Hematopoietic multipotent progenitor cell (in vitro differentiated cells): ENCODE measurements at places on chromosomes 6 and 20.
A peak's percentile ranks its signal among the peaks of the same experiment; 100 is the strongest.

GRCh38 chr6:20533746-20534294 lies 437 bp upstream of the CDKAL1 start:
- DNase-seq: no peak

DNA sequence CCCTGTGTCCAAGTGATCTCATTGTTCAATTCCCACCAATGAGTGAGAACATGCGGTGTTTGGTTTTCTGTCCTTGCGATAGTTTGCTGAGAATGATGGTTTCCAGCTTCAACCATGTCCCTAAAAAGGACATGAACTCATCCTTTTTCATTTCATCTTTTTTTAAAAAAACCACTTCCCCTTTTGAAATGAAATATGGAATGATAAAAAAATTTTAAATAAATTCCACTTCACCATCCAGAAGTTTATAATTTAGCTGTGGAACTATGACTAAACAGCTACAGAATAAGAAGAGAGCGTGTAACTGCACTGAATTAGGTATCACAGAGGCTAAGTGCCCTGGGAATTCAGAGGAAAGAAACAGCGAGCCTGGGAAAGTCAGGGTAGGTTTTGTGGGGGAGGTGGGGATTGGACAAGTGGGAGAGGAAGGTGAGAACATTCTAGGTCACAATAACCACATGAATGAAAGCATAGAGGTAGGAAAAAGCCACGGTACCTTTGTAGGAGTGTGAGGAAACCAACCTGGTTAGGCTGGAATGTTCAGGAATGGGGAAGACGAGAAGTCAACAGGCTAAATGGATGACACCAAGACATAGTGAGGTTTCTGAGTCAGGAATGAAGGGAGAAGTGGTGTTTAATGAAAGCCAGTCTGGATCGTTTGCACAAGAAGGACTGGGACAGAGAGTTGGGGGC lies 11.0 kb downstream of the TRIM10 start:
- no peak for DNase-seq

DNA sequence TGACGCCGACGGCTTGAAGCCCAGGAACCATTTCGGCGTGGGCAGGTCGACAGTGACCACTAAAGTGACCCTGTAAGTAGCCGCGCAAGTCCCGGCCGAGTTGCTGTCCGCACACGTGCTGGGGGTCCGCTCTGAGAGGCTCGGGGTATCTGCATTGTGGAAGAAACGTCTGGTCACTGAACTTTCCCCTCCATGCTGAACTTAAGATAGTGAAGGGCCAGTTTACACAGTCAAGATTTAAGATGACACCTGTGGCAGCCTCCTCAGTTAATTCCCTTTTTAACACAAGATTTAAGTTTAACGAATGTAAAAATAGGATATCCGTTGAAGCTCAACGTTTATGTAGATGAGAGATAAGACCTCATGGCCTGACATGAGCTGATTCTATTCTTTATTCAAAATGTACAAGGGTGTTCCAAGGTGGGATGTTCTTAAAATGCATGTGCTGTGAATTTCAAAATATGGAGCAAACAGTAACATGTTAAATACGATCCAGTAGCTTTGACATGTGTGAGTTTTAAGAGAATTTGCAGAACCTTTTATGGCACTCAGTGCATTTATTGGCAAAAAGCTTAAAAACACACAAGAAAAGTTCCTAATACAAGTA lies 116.2 kb downstream of the RTN4IP1 start:
- peak; percentile 34 for DNase-seq

- DNase-seq: no peak
Observed at GRCh38 chr6:43951063-43951755, 176.0 kb downstream of the MRPL14 start.

DNA sequence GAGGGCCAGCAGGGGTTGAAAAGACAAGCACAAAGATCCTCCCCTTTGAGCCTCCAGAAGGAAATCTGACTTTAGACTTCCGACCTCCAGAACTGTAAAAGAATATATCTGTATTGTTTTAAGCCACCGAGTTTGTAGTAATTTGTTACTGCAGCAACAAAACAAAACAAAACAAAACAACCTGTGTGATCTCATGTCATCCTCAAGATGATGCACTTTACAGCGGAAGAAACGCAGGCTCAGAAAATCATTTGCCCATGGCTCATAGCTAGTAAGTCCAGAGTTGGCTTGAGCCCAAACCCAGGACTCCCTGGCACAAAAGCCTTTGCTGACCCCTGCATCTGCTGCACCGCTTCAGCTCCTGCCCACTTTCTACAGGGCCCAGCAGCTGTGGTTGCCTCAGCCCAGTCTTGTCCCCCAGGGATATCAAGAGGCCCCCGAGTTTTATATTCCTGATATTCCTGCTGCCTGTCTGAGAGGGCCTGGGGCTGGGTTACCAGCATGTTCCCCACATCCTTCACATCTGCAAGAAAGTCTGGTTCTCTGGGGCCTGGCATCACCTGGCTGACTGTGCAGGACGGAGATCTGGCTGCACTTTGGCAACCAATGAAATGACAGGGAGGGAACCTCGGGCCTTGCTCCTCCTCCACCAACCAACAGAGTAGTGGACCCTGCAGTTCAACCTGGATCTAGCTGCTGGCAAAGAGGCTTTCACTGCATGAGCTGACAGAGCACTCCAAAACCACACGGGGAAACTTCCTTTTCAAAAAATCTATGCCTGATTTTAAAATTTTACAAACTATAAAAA lies 56.9 kb downstream of the JPH2 start:
- DNase-seq: no peak

DNA sequence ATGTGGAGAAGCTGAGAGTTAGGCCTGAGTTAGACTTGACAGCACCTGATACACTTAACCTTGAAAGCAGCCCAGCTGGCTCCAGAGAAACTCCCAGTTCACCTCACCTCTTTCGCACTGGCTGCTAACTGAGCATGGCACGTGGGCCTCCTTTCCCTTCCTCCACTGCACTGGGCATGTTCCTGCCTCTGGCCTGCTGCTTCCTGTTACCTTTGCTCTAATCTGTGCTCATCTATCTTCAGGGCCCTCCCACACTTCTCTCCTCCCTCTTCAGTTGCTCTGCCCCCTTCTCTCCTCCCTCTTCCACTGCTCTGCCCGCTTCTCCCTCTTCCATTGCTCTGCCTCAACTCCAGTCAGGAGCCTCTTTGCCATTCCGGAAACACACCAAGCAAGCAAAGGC lies 13.7 kb upstream of the UBE2V1 start:
- DNase-seq: no peak

- no peak for DNase-seq
Observed at GRCh38 chr6:13289789-13290318, 38.5 kb downstream of the TBC1D7 start.

- peak; percentile 40 for DNase-seq
Observed at GRCh38 chr20:1965520-1966351, 28.1 kb downstream of the PDYN start.

GRCh38 chr6:8085053-8085511 lies 17.3 kb downstream of the EEF1E1 start:
- no peak for DNase-seq

GRCh38 chr6:80640176-80640575 lies 533.7 kb downstream of the BCKDHB start:
- DNase-seq: no peak

GRCh38 chr20:14712302-14712739 lies 374.9 kb upstream of the FLRT3 start:
- DNase-seq: no peak

DNA sequence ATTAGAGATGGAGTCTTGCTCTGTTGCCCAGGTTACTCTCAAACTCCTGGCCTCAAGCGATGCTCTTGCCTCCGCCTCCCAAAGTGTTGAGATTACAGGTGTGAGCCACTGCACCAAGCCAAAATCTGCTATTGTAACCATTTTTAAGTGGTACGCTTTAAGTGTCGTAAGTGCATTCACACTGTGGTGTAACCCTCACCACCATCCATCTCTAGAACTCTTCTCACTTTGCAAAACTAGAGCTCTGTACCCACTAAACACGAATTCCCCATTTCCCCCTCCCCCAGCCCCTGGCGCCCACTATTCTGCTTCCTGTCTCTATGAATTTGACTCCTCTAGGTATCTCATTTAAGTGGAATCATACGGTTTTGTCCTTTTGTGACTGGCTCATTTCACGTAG lies 2.8 kb upstream of the FAM83C start:
- DNase-seq: no peak

DNA sequence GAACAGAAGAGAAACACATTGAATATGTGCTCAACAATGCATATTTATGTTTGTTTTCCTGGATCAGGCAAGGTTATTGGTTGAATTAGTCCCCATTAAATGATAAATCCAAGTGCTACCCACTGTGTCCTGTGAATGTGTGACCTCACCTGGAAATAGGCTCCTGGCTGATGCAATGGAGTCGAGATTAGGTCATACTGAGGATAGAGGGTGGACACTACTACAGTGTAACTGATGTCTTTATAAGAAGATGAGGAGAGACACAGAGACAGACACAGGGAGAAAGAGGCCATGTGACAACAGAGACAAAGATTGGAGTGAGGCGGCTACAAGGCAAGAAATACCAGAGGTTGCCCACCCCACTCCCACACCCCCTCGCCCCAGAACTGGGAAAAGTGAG lies 559.3 kb downstream of the C6orf118 start:
- no peak for DNase-seq

DNA sequence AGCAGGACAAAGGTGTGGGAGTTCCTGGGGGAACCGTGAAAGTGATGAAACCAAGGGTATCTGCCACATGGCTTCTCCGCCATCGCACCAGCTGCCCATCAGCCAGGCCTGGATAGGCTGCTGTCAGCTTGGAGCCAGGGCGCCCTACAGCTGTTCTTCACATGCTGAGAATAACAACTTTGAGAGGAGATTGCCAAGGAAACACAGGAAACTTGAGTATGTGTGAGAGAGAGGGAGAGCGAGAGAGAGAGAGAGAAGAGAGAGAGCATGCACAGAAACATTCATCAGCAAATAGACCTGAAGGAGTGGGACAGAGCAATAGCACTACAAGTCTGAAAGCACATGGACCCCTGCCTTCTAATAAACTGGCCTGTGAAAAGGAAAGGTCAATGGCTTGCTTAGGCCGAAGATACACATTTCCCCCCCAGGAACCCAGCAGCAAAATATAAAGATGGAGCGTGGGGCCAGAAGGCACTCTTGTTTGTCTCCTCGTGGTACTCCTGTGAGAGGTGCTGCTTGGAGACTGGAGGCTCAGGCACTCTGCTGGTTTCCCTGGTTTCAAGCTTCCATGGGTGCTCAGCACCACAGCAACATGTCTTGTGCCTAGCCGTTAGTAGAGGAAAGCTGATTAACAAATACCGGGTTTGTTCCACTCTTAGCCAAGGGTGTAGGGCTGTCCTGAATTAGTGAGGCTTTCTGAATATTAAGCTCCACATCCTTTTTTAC lies 53.0 kb downstream of the SNAP25 start:
- no peak for DNase-seq

GRCh38 chr6:68497927-68498326 lies 137.2 kb upstream of the ADGRB3 start:
- no peak for DNase-seq

GRCh38 chr20:25274891-25275812 lies 27.3 kb downstream of the PYGB start:
- no peak for DNase-seq

GRCh38 chr6:10373642-10374359 lies 41.1 kb downstream of the TFAP2A start:
- no peak for DNase-seq

- DNase-seq: no peak
Observed at GRCh38 chr6:35237476-35237875, 22.1 kb upstream of the ZNF76 start.

DNA sequence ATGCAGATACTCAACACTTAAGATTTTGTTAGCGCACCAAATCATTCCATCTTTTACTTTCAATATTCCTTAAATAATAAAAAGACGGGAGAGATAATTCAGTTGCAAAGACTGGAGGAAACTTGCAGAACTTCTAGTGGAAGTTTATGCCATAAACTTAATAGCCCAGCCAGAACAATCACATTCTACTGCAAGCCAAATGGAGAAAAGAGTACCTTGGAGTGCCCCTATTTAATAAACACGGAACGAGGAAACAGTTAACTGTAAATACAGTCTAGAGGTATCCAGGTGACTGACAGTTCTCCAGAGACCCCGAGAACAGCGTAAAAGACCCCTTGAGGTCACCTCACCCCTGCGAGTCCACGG lies 635 bp downstream of the SLC35B3 start:
- no peak for DNase-seq

- DNase-seq: no peak
Observed at GRCh38 chr20:11188843-11189603, 515.2 kb upstream of the JAG1 start.

- no peak for DNase-seq
Observed at GRCh38 chr20:44666066-44666465, 14.6 kb upstream of the ADA start.

DNA sequence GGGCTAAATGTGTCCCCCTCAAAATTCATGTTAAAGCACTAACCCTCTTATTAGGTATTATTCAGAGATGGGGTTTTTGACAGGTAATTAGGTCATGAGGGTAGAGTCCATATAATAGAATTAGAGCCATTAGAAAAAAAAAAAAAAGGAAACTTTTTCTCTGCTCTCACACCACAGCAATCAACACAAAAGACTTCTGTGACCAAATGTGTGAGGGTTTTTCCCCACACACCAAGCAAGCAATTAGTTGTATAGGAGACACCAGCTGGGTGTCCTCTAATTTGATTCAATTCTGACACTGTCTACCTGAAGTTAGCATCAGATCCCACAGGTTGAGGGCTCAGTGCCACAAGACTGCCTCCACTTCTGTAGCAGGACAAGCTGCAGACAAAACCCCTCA lies 64.6 kb upstream of the GMDS start:
- DNase-seq: no peak

GRCh38 chr6:47057830-47058540 lies 15.9 kb upstream of the ADGRF1 start:
- no peak for DNase-seq

DNA sequence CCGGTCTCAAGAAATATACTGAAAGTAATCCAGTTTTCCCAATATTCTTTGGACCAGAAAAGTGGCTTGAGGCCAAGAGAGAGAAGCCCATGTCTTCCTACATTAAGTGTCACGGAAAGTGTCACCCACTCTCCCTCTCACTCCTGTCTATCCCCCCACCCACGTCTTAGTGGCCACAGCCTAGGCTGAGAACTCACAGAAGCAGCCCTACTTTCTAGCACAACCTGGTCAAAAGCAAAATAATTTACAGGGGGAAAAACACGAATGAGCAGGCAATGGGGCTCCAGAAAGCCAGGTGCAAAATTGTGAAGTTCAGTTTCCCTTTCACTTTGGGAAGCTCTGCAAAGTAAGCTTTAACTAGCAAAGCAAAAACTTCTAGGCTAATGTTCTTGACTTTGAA lies 118.0 kb downstream of the OPRM1 start:
- DNase-seq: no peak

DNA sequence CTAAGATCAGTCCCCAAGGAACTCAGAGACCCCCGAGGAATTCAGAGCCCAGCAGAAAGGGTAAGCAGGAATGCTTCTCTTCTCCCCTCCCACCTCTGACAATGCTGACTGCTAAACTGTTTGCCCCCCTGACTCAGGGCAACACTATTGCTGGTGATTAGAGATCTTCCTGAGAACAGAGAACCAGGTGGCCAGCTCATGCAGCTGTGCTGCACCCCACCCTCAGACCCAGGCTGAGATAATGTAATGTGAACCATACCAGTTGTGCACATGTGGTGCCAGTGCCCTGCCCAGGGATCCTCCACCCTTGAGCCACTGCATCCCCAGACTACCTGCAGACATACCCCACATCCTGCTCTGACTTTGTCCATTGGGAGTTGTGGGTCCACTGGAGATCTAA lies 139.1 kb upstream of the ARG1 start:
- DNase-seq: no peak
